CD8-positive, alpha-beta memory T cell (primary cell): ENCODE measurements at places on chromosomes 1 and 21.
A peak's percentile ranks its signal among the peaks of the same experiment; 100 is the strongest.

DNA sequence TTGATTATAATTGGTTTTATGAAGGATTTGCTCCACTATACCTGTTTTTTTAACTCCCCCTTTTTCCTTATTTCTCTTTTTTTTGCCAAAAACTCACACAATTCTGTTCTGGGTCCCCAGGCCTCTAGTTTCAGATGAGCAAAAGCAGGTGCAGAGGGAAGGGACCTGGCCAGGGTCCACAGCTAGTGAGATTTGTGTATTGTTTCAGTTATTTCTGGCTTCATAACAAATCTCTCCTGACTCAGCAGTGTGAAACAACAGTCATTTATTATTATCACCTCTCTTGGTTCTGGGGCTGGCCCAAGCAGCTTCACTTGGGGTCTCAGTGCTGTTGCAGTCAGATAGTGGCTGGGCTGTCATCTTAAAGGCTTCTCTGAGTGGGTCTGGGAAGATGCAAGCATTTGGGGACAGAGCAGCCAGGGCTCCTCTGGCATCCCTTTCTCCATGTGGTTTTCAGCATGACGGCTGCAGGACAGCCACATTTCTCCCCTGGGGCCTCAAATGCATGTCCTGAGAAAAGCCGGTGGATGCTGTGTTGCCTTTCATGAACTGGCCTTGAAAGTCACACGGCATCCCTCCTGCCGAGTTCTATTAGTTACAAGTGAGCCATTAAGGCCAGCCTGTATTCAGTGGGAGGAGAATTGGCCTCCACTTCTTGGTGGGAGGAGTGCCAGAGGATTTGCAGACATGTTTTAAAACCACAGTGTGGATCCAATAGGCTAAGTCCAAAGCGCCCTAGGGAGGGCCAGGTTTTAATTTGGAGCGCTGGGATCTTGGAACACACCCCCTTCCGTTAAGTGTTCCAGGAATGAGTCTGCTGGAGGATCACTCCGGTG, 137.1 kb downstream of the CAMTA1 start:
- no peak overlapping the region for H3K4me3 ChIP-seq
- no peak for DNase-seq
- H3K36me3 ChIP-seq: no peaks in the 10 kb centered on the region
- H3K27ac ChIP-seq: no peak overlapping the region
- no peaks in the 10 kb centered on the region for H3K4me1 ChIP-seq

- H3K4me1 ChIP-seq: no peaks in the 10 kb centered on the region
- H3K4me3 ChIP-seq: no peak overlapping the region
- no peak for DNase-seq
- H3K27ac ChIP-seq: no peak overlapping the region
Observed at GRCh38 chr1:119431836-119432235, 16.9 kb downstream of the HSD3B2 start.

DNA sequence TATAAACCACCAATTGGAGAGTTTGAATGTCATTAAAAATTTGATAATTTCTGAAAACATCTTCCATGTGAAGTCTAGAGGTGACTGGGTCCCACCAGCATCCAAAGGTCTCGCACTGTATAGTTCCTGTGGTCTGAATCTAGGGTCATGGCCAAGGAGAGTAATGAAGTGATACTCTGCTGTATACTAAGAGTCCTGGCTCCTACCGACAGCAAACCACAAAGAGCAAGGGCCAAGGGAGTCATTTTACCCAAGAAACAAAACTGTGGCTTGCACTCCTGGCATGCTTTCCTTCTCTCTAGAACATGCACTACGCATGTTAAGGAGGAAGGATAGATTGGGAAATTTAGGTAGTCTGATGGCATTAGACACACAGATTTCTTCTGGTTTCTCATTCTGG, 115.6 kb downstream of the BRINP2 start:
- no peak overlapping the region for H3K27ac ChIP-seq
- no peaks in the 10 kb centered on the region for H3K36me3 ChIP-seq
- no peaks in the 10 kb centered on the region for H3K27me3 ChIP-seq
- H3K4me3 ChIP-seq: no peak overlapping the region
- no peak for DNase-seq
- H3K4me1 ChIP-seq: no peaks in the 10 kb centered on the region

DNA sequence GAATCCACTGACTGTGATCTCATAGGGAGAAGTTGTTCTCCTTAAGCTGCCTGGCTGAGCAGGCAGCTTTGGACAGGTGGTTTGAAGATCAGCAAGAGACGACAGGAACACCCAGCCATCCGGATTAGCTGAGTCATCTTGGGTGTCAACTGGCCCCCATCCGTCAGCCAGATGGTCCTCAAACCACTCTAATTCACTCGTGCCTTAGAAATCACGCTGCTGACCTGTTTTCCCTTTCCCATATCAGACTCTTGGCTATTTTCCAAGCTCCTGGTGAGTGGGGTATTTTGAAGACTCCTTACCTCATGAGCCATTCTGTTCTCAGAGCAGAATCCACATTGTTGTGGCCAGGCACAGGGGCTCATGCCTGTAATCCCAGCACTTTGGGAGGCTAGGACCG, 149.1 kb upstream of the L1TD1 start:
- no peaks in the 10 kb centered on the region for H3K36me3 ChIP-seq
- H3K27me3 ChIP-seq: no peaks in the 10 kb centered on the region
- H3K4me1 ChIP-seq: no peaks in the 10 kb centered on the region
- H3K4me3 ChIP-seq: no peak overlapping the region

GRCh38 chr1:52659851-52660596, 27.1 kb downstream of the SHISAL2A start:
- H3K27ac ChIP-seq: no peak overlapping the region
- no peaks in the 10 kb centered on the region for H3K4me1 ChIP-seq
- H3K4me3 ChIP-seq: no peak overlapping the region
- H3K36me3 ChIP-seq: peaks cover 10% of the 10 kb centered on the region
- no peak for DNase-seq

GRCh38 chr1:53308506-53308905, 19.4 kb downstream of the LRP8 start:
- H3K27me3 ChIP-seq: no peaks in the 10 kb centered on the region
- H3K36me3 ChIP-seq: no peaks in the 10 kb centered on the region
- H3K27ac ChIP-seq: no peak overlapping the region
- DNase-seq: no peak
- no peaks in the 10 kb centered on the region for H3K4me1 ChIP-seq

DNA sequence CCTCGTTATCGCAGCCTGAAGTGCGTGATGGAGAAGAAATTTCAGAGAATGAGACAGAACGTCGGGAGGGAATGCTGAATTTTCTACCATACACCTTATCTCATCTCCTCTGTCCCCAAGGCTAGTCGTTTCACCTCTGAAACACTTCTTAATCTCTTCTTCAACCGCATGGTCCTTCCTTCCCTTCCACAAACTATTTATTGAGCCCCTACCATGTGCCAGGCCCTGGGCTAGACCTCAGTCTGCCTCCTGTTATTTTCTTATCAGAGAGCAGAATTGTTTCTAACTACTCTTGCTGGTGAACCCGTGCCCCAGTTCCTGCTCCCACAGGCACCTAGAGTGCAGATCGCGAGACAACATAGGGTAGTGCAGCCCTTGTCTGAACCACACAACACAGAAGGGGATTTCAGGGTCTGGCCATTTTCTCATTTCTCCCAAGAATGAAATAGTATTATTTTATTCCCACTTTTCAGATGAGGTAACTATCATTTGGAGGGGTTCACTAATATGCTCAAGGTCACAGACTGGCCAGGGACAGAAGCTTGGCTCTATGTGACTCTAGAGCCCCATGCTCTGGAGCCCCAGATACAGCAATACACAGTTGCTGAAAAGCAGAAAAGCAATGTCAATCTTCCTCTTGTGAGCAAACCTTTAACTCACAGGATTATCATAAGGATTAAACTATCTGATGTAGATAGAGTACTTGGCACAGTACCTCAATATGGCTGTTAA, 598 bp upstream of the ADIPOR1 start:
- H3K4me3 ChIP-seq: peak overlapping the region; percentile 88
- H3K36me3 ChIP-seq: peaks cover 9% of the 10 kb centered on the region
- no peaks in the 10 kb centered on the region for H3K27me3 ChIP-seq
- peak; percentile 52 for DNase-seq

DNA sequence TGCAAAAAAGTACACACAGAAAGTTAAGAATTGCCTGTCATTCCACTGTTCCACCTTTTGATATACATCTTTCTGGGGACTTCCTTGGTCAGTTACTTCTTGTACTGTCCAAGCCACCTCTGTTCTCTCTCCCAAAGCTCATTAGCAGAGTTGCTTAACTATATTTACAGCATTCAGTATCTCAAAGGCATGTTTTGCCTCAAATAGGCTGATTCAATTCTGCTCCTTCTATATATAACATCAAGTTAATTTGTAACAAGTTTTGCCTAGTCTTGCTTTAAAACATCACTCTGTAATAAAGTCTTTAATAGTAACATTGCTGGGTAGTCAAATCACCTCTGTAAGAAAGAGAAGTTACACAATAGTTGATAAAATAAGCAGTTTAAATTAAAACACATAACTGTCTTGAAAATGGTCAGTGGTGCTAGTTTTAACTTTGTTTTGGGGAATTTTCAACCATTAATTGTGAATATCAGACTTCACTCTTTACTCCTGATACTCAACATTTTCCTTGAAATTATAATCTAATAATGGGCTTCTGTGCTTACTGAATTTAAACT, 35.7 kb downstream of the EDARADD start:
- no peak overlapping the region for H3K4me3 ChIP-seq
- no peak overlapping the region for H3K27ac ChIP-seq
- H3K36me3 ChIP-seq: no peaks in the 10 kb centered on the region
- DNase-seq: no peak

DNA sequence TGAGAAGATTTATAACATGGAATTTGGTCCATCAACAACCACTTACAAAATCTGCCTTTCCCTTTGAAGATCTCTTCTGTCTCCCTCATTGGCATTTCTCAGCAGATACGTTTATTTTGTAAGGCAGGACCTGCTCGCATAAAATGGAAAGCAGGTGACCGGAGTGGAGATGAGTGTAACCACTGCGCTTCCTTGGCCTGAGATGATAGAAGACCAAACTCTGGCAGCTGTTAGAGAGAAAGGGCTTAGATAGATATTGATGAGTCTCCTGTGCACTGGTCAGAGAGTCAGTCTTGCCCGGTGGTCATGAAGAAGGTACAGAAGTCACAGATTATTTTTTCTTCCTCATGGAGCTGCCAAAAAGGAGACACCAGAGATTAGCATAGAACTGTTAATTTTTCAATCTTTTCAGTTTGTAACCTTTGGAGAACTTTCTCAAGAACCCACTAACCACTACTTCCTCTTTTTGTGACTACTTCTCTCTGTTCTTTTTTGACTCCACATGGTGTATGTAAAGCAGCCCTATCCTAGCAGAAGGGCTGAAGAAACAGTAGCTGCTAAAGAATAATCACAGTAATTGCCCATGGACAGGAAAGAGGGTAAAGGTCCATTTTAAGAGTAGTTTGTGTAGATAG, 47.6 kb downstream of the FCRL3 start:
- no peak overlapping the region for H3K27ac ChIP-seq
- H3K36me3 ChIP-seq: no peaks in the 10 kb centered on the region
- no peaks in the 10 kb centered on the region for H3K4me1 ChIP-seq
- no peaks in the 10 kb centered on the region for H3K27me3 ChIP-seq
- DNase-seq: no peak
- no peak overlapping the region for H3K4me3 ChIP-seq

GRCh38 chr21:33015756-33016155, 10.0 kb upstream of the OLIG2 start:
- no peak for DNase-seq
- no peak overlapping the region for H3K27ac ChIP-seq

- H3K36me3 ChIP-seq: no peaks in the 10 kb centered on the region
- no peak for DNase-seq
- H3K4me3 ChIP-seq: no peak overlapping the region
- peaks cover 22% of the 10 kb centered on the region for H3K4me1 ChIP-seq
- no peak overlapping the region for H3K27ac ChIP-seq
Observed at GRCh38 chr21:45305836-45306235, 18.1 kb upstream of the POFUT2 start.

DNA sequence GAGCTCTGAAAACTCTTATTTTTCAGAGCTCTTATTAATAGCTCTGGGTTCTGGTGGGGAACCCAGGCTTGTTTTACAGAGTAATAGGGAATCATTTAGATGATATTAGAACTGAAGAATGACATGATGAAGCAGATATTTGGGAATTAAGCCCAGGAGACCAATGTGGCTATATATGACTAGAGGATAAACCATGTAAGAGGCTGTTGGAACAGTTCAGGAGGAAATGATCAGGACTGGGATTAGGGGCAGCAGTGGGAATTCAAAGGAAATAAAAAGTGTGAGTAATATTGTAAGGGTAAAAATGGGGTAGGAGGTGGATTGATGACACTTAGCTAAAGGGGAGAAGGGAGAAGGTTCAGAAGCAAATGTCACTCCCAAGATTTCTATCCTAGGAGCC, 58.6 kb downstream of the GIPC2 start:
- no peak for DNase-seq
- H3K27me3 ChIP-seq: no peaks in the 10 kb centered on the region
- H3K36me3 ChIP-seq: no peaks in the 10 kb centered on the region
- no peaks in the 10 kb centered on the region for H3K4me1 ChIP-seq
- H3K27ac ChIP-seq: no peak overlapping the region

DNA sequence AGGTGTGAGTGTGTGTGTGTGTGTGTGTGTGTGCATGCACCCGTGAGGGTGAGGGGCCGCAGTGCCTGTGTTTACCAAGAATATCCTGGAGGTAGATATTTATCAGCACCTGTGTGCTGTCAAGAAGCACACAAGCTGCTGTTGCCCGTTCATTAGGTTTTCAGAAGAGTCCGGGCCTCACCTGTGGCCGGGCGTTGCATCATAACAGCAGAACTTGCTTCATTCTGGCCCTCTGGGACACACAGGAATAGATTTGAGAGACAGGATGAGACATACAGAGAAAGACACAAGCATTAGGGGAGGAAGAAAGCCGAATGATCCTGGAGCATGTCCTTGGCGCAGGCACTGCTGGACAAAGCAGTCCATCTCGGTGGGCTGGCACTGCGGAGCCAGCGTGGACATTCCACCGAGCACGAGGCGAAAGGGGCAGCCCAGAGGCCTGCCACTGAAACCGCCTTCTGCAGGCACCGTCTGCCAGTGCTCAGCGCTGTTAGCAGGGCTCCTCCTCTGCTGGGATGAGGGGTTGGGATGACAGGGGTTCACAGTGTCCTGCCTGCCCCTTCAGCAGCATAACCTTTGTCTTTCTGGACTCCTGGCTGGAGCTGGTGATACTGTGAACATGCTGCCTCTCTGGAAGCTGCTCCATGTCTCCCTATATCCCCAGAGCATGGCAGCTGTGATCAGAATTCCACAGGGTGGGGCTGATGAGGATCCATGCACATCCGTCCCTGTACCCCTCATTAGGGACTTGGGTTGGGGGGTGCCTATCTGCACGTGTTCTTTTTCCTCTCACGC, 81.1 kb downstream of the PEX14 start:
- no peak for DNase-seq
- H3K27ac ChIP-seq: no peak overlapping the region
- H3K4me1 ChIP-seq: no peaks in the 10 kb centered on the region
- H3K4me3 ChIP-seq: no peak overlapping the region

DNA sequence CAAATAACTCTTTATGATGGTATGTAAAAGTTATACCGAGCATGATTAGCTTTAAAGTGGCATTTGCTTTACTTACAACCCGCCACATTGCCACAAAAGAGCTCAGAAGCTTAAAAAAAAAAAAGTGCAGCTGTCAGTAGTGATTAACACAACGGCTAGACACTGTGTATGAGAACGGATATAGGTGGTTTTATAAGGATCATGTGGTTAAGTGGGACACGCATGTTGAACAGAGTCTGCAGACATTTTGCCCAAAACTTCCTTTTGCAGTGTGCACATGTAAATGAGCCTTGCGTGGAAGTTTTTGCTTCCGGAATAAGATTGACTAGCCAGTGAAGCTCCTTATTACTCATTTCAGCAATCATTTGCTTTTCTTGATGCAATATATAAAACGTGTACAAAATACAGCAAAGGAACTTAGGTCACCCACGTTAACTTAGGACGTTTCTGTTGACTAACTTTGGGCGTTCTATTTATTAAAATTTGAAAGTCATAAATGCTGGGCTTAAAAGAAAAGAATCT, 58.7 kb upstream of the RGS1 start:
- no peaks in the 10 kb centered on the region for H3K27me3 ChIP-seq
- DNase-seq: peak; percentile 89
